ENCODE measurements at places on chromosomes 12 and 14.

- DNase-seq, result peak; percentile 23
These were observed 29.8 kb downstream of the TECPR2 start for GRCh38 chr14:102392506-102392905.

DNA sequence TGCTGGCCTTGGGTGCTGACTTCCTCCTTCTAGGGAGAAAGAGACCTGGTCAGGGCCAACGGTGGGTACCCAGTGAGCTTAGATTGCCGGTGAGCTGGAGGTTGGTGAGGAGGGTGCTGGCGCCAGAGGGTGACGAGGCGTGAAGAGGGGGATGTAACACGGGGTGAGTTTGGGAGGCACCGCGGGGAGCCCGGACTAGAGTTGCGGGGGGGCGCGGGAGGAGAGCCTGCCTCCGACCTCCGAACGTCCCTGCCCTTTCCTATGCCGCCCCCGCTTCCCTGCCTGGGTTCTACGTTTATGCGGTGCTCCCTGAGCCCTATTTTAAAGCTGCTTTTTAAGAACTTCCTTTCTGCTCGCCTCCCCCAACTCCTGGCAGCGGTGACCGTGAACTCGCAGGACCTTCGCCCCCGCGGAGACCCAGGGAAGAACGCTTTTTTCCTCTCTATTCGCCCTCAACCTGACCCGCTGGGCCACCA lies 18.6 kb downstream of the OR6S1 start:
- DNase-seq, result no peak

- no peak for DNase-seq
These were observed 14.1 kb downstream of the DRAM1 start for GRCh38 chr12:101891462-101891971.

DNA sequence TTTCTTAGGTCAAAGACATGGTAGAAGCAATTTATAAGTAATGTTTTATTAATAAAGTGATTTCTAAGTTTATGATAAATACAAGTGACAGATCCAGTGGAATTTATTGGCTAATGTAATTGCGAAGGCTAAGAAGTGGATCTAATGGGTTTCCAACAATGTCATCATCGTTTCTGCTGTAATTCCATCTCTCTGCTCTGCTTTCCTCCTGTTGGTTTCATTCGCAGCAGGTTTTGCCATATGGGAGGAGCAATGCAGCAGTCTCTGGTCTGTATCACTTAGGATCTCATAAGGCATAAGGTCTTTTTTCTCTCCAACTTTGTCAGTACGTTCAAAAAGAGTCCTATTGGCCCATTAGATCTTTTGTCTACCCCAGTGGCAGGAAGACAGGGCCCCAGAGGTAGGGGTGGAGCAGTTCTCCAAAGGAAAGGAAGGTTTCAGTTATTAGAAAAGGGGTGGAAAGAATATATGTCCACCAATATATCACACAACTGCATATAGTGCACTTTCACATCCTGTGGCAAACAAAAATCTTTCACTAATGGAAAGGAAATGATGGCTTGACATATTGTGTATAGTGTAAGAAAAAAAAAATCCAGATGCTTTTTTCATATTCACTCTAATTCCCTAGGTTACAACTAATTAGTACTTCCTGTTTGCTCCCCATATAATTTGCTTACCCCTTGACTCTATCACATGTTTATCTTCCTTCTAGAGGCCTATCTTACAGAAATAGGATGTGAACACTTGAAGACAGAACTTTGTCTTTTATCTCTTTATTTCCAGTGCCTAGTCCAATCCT lies 451.3 kb downstream of the ZFP36L1 start:
- DNase-seq, result no peak

DNA sequence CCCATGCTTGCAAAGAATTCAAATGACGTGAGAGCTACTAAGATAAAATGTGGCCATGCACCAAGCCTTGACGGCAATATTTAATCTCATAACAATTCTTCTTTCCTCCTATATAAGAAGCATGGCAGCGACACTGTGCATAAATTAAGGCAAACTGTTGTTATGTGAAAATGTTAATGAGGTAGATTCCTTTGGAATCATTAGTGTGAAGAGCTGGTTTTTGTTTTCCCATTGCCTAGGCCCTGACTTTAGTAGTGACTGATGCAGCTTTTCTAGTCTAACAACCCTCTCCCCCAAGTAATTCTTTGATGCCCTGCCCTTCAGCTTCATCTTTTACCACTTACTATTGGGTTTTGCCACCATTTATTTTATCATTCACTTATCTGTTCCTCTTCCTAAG lies 10.6 kb upstream of the PSEN1 start:
- DNase-seq, result no peak

GRCh38 chr12:33486058-33486457 lies 46.4 kb upstream of the SYT10 start:
- DNase-seq, result no peak

DNA sequence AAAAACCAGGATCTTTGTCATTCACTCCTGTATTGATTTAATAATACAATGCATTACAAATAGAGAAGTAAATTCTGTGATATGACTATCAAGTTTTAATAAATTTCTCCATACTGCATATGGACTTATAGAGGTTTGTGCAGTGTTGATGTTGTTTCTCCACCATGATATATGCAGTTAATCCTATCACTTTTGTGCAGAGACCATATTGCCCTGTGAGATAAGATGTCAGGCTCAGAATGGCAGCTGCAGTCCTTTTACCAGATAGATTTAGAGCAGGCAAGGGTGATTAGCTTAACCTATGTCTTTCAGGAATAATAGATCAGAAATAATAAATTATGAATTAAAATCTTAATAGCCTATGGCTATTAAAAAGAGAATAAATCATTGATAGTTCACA lies 38.6 kb upstream of the KCNJ8 start:
- no peak for DNase-seq

DNA sequence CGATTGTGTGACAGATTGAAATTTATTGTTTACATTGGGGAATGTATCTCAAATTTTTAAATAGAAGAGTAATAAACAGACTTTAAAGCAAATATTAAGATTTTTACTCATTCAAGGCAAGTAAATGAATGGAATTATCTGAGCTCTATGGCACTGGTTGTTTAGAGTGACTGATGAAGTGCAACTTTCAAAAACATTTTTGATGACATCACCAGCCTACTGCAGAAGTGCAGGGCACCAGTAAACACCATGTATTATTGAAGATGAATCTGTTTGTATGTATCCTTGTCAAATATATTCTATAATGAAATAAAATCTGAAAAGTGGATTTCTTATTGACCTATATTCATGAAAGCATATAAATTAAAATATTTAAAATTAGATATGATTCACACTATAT lies 124.0 kb upstream of the EVL start:
- DNase-seq, result no peak

DNA sequence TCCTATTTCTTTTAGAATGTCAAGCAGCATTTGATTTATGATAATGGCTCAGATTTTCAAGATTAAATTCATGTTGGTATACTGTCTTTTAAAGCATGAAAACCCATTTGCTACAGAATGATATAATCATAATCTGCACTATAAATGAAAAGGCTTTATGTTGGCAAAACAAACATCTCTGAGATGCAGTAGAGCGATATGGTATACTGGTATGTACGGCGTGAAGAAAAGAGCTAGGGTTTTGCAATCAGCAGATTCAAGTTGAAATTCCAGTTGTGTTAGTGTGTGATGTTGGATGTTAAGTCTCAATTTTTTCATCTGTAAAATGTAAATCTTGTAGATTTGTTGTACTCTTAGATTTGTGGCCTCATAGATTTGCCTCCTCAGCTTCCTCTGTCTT lies 53.2 kb upstream of the DYRK2 start:
- DNase-seq, result no peak

- DNase-seq, result peak; percentile 1
These were observed 128.4 kb downstream of the RPAP3 start for GRCh38 chr12:47577206-47577989.

GRCh38 chr12:124543052-124543589 lies 24.3 kb downstream of the NCOR2 start:
- no peak for DNase-seq

GRCh38 chr12:30755395-30755762 lies 628 bp upstream of the CAPRIN2 start:
- no peak for DNase-seq

- no peak for DNase-seq
These were observed 68.6 kb upstream of the MAX start for GRCh38 chr14:65170768-65171507.

DNA sequence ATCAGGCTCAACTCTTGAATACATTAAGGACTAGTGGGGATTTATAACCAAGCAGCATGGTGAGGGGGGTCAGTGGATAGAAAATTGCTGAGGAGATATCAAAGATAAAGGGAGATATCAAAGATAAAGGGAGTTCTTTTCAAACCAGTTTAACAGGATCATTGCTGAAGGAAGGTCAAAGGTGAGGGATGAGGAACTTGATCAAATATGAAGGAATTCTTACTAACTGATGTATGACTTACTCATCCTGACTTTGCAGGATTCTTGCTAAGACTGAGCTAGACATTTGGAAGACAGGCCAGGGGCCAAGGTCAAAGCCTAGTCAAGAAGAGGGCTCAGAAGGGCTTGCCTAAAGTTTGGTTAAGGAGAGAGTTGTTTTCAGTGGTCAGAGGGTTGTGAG lies 4.8 kb downstream of the ABHD4 start:
- no peak for DNase-seq

GRCh38 chr12:5794156-5794555 lies 150.9 kb downstream of the ANO2 start:
- DNase-seq, result no peak

GRCh38 chr12:40622246-40622838 lies 69.9 kb upstream of the CNTN1 start:
- peak; percentile 60 for DNase-seq

- no peak for DNase-seq
These were observed 1248.3 kb downstream of the SLC16A7 start for GRCh38 chr12:60844101-60844500.

GRCh38 chr12:75706786-75707605 lies 195.6 kb upstream of the KRR1 start:
- DNase-seq, result no peak

DNA sequence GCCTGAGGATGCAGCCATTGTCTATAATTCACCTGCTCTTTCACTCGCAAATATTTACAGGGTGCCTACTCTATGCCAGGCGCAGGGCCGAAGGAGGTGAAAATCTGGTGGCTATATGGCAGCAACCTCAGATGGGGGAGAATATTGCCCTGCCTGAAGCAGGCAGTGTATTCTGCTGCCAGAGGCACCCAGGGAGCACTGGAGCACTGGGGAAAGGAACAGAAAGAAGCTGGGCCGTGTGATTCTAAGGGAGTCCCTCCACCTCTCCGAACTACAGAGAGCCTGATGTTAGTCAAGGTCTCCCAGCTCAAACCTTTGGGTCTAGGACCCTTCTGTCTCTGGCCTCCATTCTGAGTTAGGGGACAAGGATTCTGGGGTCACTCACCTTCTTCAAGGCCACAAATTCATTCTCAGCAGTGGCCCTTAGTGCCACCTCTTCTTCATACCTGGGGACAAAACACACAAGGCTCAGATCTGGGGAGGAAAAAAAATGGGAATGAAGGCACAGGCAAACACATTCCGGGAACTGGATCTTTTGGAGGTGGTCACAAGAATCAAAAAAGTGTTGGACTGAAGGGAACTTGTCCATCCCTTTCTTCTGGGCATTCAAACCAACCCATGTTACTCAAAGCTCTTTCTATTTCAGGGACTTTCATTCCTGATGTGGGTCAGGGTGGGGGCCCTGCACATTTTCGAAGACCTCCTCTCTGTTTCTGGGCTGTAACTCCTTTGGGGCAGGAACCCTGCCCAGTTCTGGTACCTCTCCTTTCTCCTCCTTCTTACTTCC lies 19.3 kb upstream of the KRT86 start:
- no peak for DNase-seq

GRCh38 chr14:54894995-54895394 lies 7.6 kb downstream of the GCH1 start:
- no peak for DNase-seq

DNA sequence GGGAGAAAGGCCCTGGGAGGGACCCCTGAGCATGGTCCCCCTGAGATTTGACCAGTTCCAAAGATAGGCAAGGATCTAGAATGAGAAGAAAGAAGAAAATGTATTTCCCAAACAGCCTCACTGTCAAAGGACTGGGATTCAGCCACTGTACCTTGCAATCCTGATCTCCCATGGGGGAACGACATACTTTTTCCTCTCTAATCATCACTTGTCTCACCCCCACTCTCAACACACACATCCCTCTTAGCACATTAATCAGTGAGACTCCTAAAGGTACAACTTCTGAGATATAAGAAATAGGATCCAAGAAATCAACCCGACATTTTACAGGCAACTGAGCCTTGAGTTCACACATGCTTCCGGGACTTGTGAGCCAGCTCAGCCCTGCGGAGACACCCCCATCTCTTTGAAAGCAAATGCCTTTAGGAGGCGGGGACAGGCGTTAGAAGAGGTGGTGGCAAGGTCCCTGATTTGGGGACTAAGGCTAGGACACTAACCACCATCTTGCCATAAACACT lies 1.4 kb downstream of the MAP3K9 start:
- peak; percentile 42 for DNase-seq

DNA sequence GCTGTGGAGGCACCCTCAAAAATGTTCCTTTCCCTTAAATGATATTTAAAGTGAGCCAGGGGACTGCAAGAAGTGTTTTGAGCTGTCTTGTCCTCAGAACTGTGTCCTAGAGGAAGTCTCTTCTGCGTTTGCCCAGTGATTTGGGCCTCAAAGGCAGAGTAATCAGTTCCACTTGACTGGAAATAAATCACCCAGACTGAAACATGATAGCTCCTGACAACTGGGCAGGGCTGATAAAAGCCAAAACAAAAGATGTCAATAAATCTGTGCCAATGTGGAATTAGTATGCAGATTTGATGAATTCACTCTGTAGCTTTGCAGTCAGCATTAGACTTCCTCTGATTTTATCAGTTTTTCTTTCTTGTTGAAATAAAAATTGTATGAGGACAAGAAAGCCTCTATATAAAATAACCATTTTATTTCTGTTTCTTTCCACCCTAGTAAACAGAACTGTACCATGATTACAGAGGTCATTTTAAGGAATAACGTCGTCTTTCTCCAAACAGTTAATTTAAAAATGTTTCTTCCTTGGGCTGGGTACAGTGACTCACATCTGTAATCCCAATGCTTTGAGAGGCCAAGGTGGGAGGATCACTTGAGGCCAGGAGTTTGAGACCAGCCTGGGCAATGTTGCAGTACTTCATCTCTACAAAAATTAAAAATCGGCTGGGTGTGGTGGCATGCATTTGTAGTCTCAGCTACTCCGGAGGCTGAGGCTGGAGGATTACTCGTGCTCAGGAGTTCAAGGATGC lies 180.8 kb downstream of the ERC1 start:
- peak; percentile 76 for DNase-seq

- DNase-seq, result peak; percentile 37
These were observed 27.2 kb downstream of the NOC4L start for GRCh38 chr12:132171293-132171967.
